AML-193 (cell line): ENCODE measurements at places on chromosomes 3 and 15.

- DNase-seq: no peak
These were observed 74.1 kb upstream of the KBTBD8 start for GRCh38 chr3:66923969-66924368.

DNA sequence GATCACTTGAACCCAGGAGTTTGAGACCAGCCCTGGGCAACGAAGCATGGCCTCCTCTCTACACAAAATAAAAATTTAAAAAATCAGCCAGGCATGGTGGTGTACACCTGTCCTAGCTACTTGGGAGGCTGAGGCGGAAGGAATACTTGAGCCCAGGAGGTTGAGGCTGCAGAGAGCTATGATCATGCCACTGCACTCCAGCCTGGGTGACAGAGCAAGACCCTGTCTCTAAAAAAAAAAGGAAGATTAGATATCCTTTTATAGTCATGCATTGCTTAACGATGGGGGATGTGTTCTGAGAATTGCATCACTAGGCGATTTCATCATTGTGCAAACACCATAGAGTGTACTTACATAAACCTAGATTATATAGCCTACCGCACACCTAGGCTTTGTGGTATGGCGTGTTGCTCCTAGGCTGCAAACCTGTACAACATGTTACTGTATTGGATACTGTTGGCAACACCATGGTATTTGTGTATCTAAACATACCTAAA, 12.6 kb downstream of the ALAS1 start:
- DNase-seq: peak; percentile 96

DNA sequence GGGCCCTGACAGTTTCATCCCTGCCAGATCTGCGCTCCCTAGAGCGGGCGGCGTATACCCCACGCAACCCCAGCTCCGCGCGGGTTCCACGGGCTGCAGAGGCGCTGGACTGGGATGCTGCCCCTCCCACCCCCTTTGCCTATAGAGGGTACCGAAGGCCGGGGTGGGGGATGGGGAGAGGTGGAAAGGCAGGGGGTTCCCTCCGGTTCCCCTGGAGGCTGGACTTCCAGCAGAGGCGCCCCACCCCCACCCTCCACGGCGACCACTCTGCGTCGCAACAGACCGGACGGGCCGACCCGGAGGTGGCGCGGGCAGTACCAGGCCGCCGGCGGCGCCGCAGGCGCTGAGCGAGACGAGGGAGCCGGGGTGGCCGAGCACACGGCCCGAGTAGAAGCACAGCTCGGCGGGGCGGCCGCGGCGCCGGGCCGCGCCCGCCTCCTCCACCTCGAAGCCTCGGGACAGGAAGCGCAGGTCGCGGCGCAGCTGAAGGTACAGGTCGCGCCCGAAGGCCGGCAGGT, 995 bp downstream of the ADAMTS17 start:
- no peak for DNase-seq

DNA sequence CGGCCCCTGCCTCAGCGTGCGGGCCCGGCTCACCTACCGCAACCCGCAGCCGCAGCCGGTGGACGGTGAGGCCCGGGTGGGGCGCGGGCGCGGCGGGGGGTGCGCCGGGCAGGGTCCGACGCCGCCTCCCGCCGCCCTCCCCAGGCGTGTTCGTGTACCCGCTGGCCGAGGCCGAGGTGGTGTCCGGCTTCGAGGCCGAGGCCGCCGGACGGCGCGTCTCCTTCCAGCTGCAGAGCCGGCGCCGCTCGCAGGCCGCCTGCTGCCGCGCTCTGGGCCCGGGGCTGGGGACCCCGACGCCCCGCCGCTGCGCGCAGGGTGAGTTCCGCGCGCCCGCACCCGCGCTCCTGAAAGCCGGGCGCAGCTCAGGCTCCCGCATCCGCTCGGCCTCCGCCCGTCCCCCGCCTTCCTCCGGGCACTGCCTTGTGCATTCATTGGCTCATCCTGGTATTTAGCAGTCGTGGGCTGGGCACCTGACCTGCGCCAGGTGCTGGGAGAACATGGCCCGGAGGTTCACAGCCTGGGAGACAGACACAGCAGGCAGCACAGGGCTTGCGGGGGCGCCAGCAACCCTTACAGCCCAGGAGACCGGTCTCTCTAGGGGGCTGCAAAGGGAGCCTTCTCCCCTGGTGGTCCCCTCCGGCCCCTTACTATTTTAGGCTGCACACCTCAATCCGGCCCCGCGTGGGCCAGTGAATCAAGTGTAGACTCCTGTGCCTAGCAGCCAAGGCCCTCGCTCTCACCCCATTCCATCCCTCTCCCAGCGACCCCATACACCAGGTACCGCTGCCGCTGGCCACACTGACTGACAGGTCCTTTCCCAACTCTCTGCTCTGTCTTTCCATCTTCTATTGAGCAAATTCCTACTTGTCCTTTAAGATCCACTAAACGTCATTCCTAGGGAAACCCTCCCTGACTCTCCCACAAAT, 1.5 kb downstream of the VWA5B2 start:
- no peak for DNase-seq

DNA sequence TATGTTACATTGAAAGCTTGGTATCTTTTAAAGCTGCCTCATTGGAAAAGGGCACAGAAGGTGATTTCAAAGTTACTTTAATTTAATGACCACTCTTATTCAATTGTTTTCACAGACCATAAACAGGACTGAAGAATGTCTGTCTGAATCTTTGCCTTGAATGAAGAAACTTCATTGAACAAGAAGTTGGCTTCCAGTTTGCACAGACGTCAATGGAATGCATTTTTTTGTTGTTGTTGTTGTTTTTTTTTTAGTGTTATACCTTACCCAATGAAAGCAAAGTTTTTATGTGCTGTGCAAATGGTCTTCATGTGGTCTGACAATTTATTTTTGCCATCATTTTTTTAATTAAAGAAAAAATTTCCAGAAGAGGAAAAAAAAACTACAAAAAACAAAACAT, 602.7 kb upstream of the TGFBR2 start:
- no peak for DNase-seq

DNA sequence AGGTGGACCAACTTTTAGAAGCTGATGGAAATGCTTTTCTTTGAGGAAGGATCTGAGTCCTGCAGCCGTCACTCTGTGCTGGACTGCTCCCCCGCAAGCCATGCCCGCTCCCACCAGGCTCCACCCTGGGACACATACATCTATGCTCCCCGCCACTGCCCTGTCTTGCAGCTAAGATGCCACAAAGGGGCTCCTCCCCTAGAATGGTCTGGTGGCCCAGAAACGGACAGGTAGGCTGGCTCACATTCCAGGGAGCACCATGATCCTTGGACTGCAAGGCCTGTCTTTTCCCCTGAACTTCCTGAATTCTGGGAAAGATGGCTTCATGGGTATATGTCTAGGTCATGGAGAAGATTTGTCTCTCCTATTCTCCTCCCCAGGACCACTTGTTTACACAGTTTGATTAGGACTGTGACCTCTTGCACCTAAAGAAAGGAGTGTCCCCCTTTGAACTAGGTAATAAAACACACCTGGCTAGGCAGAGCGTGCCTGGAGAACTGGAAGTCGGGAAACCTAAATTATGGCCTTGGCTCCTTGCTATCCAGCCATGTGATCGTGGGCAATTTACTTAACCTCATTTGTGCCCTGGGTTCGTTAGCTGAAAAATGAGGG, 220.9 kb upstream of the BHLHE40 start:
- no peak for DNase-seq

GRCh38 chr15:41085029-41085428, 31.1 kb downstream of the INO80 start:
- DNase-seq: no peak

DNA sequence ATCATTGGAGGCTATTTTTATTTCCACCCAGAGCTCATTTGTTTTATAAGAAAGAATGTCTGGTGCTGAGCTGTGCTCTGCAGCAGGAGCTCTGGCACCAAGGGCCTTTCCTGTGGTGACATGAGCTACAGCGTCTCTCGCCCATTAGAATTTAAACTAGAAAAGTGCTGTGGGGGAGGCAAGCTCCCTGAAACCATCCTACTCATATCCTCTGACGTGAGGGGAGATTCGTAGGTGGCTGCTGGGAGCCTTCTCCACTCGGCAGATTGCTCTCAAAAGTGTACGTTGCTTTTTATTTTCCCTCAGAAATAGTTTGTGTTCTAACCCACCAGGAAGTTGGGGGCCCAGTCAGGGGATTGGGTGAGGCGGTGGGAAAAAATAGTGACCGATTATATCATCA, 76.3 kb upstream of the ARHGEF3 start:
- no peak for DNase-seq

DNA sequence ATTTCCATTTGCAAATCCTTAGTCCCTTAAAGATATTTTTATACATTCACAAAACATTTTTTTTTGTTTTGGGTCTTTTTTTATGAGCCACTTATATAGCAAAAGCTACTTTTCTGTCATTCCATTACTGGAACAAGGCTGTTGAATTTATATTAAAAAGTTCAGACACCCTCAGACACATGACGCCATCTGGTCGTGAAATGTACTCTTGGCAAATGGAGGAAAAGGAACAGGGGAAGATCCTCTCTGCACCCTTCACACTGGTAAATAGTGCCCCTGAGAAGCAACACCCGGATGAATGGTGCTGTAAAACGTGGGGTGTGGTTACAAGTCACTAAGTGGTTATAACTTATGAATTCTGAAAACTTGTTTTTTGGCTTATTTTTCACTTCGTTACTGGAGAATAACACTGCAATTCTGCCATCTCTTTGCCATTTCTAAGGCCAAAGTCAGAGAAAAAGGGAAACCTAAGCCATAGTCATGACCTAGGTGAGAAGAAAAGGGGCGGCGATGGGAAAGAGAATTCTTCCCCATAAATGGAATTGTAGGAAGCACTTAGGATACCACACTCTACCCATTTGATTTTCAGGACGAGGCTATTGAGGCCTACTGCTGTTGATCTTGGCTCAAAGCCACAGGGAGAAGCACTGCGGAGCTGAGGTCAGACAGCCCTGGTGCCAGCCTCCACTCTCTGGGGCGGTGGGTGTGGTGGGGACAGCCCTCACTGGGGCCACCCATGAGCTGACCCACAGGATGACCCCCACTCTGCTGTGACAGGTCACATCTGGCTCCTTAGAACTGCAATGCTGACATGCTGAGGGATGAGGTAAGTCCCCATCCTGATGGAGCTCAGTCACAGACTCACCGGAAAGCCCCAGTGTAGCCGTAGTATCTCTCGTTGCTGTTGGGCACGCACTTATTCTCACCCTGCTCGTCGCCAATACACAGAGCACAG, 21.9 kb downstream of the LTF start:
- peak; percentile 10 for DNase-seq
